NCI-H82 (cell line): ENCODE measurements at places on chromosomes 13 and 19.

DNA sequence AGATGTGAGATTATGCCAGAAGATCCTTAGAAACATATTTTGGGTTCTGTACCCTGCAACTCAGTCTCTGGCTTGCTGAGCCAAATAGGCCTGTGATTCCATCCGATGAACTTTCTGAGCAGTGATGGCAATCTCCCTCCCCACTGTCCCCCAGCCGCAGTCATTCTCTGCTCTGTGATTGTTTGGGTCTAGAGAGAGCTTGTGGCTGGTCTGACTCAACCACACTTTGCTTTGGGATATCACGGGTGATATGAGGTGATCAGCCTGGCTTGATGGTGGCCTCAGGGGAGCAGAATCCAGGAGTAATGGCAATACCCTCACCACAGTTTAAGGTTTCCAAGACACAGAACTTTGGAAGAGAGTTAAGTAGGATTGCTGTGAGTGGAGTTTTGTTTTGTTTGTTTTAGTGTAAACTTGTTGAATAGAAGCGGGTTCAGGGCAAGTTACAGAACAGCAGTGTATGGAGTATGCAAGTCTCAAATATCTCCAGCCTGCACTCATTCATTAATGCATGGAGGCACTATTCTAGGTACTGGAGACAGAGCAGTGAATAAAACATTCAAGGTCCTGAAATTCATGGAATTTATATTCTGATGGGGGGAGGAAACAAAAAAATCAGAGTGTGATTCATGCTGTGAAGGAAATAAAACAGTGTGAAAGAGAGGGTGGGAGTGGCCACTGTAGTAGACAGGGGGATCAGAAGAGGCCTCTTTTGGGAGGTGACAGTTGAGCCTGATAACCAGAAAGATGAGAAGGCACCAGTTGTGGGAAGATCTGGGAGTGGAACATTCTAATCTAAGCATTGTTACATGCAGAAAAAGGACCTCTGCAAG is 5.3 kb downstream of the SAMD4B start:
- DNase-seq = no peak

GRCh38 chr13:53167561-53167960 is 138.9 kb downstream of the OLFM4 start:
- DNase-seq = peak; percentile 74

DNA sequence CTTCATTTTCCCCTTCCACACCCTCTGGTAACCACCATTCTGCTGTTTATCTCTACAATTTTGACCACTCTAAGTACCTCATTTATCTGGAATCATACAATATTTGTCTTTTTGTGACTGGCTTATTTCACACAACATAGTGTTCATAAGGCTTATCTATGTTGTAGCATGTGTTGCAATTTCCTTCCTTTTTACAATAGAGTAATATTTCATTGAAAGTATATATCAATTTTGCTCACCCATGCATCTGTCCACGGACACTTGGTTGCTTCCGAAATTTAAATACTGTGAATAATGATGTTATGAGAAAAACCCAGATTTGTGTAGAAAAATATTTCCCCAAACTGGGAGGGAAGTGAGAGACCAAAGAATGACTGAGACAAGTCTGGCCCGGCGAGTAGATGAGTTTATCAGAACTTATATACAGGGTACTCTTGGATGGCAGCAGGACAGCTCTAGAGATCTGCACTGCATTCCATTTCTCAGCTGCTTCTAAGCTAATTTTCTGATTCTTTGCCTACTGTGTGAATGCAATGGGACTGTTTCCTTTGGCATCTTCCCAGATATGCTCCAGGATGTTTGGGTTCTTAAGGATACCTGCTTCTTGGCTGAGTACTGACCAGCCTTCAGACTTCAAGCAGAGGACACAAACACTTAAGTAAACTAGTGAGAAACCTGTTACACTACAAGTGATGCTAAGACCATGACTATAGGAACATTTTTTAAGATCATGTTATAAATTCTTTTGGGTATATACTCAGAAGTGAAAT is 834.0 kb upstream of the PCDH9 start:
- no peak for DNase-seq

DNA sequence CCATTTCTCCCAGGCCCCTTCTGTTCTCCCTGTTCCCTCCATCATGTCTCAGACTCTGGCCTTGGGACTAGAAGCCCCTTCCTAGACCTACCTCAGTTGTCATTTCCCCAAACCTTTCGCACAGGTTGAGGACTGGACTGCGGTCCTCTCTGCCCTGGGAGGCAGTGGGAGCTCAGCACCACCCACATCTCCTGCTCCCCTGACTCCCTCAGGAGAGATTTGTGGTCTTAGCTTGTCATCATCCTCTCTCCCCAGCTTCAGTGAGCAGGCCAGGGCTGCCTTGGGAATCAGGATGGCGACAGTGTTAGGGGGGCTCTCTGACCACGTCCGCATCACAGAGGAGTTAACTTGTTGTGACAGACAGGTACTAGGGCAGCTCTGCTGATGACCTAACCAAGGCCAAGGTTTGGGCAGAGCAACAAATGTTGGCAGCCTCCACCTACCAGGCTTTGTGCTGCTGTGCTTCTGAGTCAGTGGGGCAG is 25.6 kb upstream of the RNF17 start:
- no peak for DNase-seq

GRCh38 chr13:105365831-105366230 is 1169.6 kb downstream of the EFNB2 start:
- peak; percentile 12 for DNase-seq

GRCh38 chr13:74452176-74452575 is 318.0 kb upstream of the KLF12 start:
- no peak for DNase-seq

DNA sequence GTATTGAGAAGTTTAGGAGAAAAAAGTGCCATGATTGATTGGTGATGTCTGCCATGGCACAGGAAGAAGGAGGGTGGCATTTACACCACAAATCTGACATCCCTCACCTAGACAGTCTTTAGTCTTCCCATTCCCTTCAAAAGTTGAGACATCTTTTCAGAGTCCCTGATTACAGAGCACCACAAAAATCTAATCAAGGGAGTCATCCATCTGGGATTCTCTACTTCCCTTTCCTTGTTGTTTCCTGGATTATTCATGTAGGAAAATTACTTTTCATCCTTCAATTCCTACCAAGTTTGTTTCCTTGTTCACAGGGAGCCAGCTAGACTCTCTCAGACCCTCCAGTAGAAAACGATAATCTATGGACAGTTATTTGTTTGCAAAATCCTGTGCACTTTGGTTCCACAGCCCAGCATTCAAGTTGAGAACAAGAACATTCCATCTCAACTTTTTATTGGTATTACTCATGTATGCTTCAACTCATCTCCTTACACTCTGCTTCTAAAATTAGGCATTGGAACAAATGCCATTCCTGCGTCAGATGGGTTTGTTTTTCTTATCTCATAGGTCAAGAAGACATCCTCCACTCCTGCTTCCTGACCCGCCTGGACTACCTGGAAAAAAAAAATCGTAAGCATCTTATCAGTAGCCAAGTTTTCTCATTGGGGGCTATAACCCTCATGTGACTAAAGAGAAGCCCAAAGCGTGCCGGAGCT is 259.9 kb downstream of the FOXO1 start:
- no peak for DNase-seq

DNA sequence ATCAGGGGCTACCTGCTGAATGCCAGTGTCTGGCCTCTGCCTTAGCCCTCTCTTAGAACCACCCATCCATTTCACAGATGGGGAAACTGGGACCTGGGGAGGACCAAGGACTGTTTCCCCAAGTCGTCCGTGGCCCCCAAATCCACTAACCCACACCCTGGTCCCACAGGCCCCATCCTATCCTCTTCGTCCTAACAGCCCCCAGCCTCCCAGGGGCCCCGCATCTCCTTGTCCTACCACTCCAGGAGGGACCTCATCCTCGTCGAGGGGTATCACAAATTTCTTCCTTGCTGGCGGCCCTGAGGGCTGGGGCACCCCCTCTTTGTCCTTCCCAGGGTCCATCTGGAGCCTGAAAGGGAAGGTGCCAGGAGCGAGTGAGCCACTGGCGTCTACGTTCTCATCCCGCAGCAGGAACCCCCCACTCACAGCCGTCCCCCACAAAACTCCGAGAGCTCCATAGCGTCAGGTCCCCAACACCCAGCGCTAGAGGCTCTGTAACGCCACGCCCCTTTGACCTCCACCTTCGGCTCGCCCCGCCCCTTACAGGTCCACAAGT is 606 bp downstream of the ERCC1 start:
- no peak for DNase-seq

DNA sequence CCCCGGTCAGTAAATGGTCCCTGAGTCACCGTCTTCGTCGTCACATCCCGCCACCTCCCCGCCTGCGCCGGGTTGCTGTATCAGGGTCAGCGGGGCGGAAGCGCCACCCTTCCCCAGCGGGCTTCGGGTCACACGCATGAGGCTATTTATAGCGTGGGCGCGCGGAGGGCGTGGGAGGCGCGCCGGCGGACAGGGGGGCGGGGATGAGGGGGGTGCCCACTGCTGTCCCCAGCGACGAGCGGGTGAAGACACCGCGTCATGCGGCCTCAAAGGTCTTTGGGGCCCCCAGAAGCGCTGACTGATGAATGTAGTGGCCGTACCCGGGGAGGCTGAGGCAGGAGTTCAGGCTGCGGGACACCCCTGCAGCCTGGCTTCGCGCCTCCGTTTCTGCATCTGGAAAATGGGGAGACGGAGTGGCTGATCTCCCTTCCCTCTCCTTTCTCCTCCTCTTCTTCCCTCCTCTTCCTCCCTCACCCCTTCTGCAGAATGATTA is 7.9 kb downstream of the UNC13A start:
- no peak for DNase-seq

- DNase-seq = no peak
These were observed 2.3 kb downstream of the SLC46A3 start for GRCh38 chr13:28716511-28716910.

- DNase-seq = no peak
These were observed 31.0 kb upstream of the COX7A1 start for GRCh38 chr19:36183245-36183628.

DNA sequence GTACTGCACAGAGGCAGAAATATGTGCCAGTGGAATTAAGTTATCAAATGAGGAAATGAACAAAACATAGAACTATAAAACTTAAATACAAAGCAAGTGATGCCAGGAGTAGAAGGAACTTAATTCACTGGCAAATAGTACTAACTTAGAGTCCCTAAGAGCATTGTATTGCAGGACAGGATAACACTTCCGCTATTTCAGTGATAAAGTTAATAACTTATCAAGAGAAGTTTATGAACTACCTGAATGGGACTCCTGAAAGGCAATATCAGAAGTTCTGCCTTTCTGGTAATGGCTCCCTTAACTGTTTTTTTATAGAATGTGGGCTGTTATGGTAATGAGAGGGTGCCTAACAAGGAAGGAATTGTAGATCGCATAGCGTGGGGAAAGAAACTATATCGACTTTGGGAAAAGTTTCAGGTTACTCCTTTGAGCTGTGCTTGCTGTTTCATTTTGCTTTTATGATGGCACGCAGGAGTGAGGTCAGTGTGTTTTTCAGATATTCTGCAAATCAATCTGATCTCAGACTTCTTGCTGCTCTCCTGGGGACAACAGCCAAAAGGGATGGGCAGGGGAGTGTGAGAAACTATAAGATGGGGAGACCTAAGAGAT is 95.3 kb upstream of the MLNR start:
- no peak for DNase-seq

- no peak for DNase-seq
These were observed 6.4 kb upstream of the BST2 start for GRCh38 chr19:17411801-17412200.

DNA sequence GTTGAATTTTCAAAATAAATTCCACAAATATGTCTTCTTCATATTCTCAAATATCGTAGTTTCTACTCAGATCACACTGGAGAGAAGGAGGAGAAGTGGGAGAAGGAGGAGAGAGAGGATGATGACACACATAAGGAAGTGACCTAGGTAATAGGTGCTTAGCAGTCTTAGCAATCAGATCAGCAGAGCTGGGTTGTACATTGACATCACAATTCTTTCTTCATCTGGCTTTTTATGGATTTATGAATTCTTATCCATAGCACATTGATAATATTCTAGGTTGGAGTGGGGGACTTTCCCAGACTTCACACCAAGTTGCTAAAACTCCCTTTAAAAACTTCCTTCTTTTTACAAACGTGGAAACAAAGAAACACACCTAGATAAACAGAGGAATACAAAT is 86.9 kb downstream of the FGF9 start:
- no peak for DNase-seq

DNA sequence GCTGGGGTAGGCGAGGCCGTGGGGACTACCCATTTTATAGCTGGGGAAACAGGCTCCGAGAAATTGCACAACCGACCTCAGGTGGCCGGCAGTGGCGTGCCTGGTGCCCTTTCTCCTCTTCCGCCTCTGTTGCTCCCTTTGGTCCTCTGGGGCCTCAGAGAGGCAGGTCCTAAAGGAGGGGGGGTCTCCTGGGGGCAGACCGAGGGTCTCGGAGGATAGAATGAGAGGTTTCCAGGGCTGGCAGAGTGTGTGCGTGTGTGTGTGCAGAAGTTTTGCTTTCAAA is 11.3 kb downstream of the STX10 start:
- no peak for DNase-seq

GRCh38 chr13:40355126-40355724 is 311.2 kb downstream of the FOXO1 start:
- no peak for DNase-seq

DNA sequence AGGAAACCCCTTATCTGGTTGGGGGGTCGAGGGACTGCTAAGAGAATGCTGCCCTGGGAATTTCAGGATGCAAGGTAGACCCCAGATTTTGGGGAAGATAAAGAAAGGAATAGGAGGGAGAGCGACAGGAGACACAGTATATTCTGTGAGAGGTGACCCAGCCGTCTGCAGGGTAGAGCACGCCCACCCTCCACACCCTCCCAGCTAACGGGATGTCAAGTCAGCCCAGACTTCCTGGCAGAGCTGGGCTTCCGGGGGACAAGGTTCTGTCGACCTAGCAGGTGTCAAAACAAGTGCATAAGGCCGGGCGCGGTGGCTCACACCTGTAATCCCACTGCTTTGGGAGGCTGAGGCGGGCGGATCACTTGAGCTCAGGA is 695 bp upstream of the PRR36 start:
- DNase-seq = no peak

GRCh38 chr13:60463787-60464186 is 66.8 kb downstream of the TDRD3 start:
- no peak for DNase-seq

DNA sequence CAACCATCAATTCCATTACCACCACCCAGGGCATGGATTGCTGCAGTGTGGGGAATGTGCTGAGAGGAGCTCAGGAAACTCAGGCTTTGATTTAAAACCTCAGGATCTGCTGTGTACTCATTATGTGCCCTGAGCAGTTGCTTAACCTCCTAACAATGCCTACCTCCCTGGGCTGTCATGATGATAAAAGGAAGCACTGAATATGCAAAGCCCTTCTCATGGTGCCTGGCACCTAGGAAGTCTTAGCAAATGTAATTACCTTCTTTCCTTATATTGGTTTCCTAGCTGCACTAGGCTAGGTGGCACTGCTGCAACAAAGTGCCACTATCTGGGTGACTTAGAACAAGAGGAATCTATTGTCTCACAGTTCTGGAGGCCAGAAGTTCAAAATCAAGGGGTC is 62.2 kb downstream of the KCTD12 start:
- no peak for DNase-seq

DNA sequence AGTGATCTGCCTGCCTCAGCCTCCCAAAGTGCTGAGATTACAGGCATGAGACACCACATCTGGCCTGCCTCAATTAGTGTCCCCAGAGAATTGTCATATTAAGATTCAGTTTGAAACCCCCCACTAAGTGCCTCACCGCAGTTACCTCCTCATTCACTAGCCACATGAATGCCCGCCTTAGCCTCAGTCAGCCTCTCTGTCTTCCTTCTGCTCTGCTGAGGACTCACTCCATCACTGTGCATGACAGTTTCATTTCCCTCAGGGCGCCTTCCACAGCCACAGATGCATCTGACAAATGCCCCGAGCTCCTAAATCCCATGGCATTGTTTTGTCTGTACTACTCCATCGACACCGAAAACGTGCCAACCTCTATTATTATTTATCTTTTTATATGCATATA is 23.3 kb downstream of the MIPEP start:
- DNase-seq = peak; percentile 21
